Psoas muscle (tissue), 8 donors: ENCODE measurements at places on chromosomes 16 and 17. TPM values are rescaled to one million over a fixed set of nuclear protein-coding genes. Genes with fewer than 3 reads are reported as not detected.

DNA sequence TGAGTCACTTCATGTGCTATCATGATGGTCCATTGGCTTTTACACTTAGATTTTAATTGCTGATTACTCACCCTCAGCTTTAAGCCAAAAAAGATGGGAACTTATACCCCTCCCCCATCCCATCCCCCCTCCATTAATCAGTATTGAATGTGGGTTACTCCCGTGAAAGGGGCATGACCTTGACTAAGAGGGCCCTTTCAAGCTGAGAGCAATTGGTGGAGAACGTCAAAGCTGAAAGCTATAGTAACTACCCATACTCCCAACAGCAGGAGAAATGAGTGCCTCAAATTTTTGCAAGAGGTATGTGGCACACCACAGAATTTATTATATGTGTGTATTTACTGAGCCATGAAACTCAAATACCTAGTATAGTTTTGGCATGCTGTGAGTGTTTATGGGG is 99.7 kb upstream of the CDH8 start:
- DNase-seq = no peak

- no peak for DNase-seq
These were observed 20.5 kb upstream of the EMP2 start for GRCh38 chr16:10600782-10601443.

GRCh38 chr17:38613981-38614779 is 8.4 kb upstream of the SRCIN1 start:
- no peak for DNase-seq

DNA sequence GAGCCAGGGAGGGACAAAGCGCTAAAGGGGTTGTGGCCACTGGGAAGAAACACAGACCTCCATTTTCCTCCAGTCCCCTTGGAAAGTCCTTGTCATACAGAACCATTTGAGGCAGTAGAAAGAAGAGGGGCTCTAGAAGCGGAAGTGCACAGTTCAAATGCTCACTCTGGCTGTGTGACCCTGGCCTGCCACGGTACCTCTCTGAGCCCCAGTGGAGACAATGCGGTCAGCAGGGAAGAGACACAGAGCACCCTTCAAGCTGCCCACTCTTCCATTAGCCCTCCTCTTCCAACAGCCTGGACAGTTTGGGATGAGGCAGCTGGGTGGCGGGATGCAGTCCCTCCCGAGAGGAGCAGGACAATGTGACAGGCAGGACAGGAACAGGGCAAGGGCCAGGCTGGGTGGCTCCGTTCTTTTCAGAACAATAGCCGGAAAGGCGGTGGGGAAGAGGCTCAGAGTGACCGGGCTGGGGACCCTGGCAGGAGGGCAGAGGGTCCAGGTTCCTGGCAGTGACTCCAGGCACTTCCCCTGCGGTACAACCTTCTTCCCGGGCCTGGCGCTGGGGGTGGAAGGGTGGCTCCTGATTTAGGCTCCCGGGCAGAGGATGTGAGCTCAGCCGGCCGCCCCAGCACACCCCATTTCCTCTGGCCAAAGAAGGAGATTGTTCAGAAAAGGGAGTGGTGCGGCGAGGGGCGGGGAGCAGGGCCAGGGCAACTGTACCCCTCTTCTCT is 5.6 kb downstream of the CASKIN2 start:
- DNase-seq = no peak

DNA sequence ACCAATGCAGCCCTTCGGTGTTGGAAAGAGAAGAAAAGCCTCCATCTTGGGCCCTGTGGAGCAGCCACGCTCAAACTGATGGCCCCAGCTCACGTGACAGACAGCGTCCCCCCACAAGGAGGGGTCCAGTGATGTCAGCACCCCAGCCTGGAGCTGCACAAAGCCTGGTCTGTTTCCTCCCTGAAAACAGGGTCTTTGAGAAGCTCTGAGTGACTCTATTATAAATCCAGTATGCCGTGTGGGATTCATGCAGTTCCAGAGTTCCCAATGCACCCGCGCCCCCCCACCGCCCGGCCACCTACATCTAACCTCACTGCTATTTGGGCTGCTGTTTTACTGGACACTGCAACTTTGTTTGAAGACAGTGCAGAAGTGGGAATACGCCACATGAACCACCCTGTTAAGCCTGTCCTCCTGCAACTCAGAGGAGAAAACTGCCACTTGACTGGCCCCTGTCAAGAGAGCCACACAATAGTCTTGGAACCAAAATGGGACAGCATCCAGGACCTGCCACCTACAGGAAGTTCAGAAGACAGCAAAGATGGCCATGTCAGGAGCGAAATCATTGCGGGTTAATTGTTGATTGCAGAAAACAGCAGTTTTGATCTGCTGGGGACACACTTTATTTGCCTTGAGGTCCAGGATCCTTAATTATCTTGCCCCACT is 33.1 kb downstream of the PMP22 start:
- DNase-seq = no peak

Gene KREMEN2
- polyA plus RNA-seq = 0.04 TPM

Gene LRRC36
- polyA plus RNA-seq = 0.06 TPM

GRCh38 chr17:31629696-31630470 is 229.2 kb downstream of the COPRS start:
- no peak for DNase-seq

GRCh38 chr16:81946206-81946605 is 65.1 kb downstream of the SDR42E1 start:
- no peak for DNase-seq

- no peak for DNase-seq
These were observed 89.5 kb downstream of the MARF1 start for GRCh38 chr16:15553313-15554088.

DNA sequence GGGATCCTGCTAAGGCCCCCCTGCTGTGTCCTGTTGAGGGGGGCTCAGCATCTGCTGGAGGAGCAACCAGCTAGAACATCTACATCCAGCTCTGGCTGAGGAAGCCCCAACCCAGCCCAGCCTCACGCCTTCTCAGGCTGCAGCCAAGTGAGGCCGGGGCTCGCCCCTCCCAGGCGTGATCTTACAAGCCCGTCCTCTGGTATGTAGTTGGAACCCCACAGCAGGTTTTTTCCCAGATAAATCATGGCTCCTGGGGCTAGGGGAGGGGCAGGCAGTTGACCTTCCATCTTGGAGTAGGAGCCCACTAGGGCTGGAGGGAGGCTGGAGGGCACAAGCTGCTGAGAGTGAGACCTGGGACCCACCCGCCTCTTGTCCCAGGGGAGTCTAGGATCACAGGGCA is 4.7 kb downstream of the FAM83G start:
- DNase-seq = no peak
